Kidney epithelial cell (primary cell): ENCODE measurements at places on chromosomes 11 and 22. TPM values are rescaled to one million over a fixed set of nuclear protein-coding genes. Genes with fewer than 3 reads are reported as not detected.

DNA sequence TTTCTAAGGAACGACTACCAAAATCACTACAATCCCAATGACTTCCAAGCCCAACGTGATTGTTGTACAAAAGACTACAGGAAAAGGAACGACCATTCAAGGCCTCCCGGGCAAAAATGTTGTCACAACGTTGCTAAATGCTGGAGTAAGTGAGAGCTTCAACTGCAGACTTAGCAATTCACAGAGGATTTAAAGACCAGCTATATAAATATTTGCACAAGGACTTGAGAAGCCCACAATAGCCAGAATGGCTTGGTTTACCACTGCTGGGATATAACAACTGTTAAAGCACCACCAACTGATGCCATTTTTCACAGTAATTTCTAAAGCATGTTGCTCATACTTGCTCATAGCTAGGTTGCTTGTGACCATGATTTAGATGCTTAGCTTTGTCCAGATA lies 78.3 kb downstream of the EMSY start:
- no peak for DNase-seq

DNA sequence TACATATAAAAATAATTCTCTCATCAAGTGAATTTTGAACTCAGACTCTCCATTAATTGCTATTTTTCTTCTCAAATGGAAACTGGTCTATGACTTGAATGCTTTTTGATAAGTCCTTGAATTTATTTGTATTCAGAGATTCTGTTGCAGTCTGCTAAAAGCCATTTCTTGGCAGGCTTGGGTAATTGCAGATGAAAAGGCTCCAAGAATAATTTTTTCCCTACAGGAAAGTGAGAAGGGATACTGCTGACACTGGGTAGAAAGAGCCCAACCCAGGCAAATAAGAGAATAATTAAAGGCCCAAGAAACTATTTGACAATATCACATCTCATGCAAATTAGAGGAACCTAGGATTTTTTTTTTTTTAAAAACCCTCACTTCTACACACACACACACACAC lies 246.5 kb upstream of the DDI1 start:
- DNase-seq, result no peak

OVCH2 gene
- not detected in 2 replicates for total RNA-seq

ABTB2 gene
- total RNA-seq, result 26.8 and 27.7 TPM in 2 replicates

EI24 gene
- 129 and 146 TPM in 2 replicates for total RNA-seq

OR6A2 gene
- total RNA-seq, result not detected in 2 replicates
